ENCODE measurements at places on chromosomes 12 and 14. TPM values are rescaled to one million over a fixed set of nuclear protein-coding genes. Genes with fewer than 3 reads are reported as not detected.

DNA sequence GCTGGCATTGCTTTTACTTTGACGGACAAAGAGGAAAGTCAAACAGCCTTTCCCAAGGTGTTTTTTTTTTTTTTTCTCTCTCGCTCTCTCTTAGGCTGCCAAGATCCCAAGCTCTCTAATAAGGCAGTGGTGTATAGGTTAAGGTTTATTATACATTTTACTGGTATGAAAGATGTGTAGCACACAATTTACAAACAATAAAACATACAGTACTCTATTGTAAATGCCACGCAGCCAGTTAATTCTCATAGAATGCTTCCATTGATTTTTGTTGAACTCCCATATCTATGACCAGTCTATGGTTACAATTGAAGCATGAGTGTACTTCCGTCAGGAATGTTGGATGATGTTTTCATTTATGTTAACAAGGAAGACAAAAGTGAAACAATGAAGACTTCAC is 106.4 kb upstream of the GSC start:
- DNase-seq, result no peak

- DNase-seq, result no peak
These were observed 52.9 kb upstream of the FERMT2 start for GRCh38 chr14:53003776-53004175.

- no peak for DNase-seq
These were observed 246.4 kb downstream of the TMEM132C start for GRCh38 chr12:128513331-128513730.

- DNase-seq, result no peak
These were observed 47.2 kb downstream of the MAP1LC3B2 start for GRCh38 chr12:116606397-116606796.

GRCh38 chr12:62581288-62582064 is 114.8 kb downstream of the MON2 start:
- DNase-seq, result no peak

- DNase-seq, result no peak
These were observed 126.3 kb upstream of the FGD4 start for GRCh38 chr12:32273063-32273522.

DNA sequence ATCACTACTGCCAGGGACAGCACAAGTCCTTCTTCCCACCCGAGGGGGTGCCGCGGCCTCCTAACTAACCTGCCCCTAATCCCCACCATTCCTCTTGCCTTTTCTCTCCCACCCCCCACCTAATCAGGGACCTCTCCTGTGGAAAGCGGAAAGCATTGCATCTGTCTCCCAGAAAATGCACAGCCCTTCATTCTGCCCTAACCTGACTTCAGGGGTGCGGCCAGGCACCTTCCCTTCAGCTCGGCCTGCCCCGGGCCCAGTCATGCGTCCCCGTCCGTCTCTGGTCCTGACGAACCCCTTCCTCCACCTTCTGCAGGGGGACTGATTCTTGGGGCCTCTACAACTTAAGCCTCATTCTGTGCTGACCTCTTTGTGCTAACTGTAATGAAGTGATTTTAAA is 43.9 kb upstream of the TRAF3 start:
- DNase-seq, result no peak

- DNase-seq, result peak; percentile 79
These were observed 674 bp downstream of the VDR start for GRCh38 chr12:47903927-47904712.

DNA sequence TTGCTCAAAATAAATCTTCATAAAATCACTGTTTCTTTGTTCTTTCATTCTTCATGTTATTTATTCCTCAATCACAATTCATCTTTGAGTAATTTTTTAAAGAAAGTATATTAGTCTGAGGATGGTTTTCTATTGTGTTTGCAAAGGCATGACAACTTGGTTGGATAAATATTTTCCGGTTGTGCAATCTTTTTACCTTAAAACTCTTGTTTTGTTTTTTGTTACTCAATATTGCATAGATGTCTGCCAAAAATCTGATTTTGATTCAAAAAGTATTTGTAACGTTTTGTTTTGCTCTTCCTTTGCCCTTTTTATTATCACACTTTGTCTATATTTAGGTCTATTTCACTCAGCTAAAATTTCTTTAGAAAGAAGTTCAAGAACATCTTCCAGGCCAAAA is 86.2 kb upstream of the SYT1 start:
- no peak for DNase-seq

GRCh38 chr12:119178544-119179334 is at the start of gene HSPB8:
Gene HSPB8 (plus strand): TSS chr12:119178931. CDS start chr12:119179313, 382 bp downstream.
- DNase-seq, result peak; percentile 98

- DNase-seq, result no peak
These were observed 377.8 kb upstream of the TMEM132C start for GRCh38 chr12:127888943-127889719.

DNA sequence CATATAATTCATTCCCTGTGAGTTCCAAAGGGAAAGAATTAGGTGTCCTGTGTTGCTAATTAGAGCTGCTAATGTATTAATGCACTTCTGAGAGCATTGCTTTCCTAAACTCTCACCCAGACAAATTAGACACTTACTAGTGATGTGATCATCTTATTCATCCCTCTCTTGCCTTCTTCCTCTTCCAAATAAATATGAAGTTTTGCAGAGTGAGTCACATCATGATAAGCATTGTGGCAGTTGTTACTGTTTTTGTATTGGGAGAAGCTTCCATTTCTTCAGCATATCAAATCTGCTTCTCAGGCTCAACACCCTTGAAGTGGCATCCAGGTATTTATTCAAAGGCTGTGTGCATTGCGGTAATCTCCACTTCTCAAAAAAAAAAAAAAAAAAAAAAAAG is 37.3 kb upstream of the E2F7 start:
- DNase-seq, result no peak

GRCh38 chr14:74207943-74208342 is 31.3 kb upstream of the VSX2 start:
- DNase-seq, result no peak

DNA sequence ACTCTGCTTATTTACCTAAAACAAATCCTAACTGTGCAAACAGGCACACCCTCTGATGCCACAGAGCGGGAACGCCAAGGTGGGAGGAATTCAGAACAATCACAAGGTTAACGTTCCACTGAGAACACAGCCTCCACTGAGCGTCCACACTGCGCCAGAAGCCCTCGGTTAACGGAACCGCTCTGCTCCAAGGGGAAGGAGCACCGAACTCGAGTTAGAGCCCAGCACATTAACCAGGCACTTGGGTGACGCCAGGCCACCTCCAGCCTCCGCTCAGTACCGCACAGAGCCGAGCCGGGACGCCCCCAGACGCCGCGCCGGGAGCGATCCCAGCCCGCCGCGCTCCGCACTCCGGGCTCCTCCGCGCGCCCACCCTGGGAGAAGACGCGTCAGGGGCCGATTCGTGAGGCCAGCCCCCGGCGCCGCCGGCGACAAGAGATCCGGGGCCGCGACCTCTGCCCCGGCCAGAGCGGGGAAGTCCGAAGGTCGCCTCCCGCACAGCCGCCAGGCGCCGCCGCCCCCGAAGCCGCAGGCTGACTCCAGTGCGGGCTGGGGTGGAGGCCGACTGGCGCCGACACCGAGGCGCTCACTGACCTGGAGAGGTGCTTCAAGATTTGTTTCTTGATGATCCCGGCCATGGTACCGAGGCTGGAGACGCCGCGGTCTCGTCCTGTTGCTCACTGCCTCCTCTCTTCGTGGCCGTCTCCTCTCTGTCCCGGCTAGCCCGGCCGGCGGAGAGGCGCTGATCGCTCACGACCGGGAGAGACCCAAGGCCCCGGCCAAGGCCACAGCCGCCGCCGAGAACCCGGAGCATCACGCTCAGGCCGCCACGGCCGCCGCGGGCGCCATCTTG is 450 bp downstream of the BLTP3B start:
- peak; percentile 74 for DNase-seq

GRCh38 chr14:94864387-94865195 is 94.7 kb upstream of the GSC start:
- no peak for DNase-seq

DNA sequence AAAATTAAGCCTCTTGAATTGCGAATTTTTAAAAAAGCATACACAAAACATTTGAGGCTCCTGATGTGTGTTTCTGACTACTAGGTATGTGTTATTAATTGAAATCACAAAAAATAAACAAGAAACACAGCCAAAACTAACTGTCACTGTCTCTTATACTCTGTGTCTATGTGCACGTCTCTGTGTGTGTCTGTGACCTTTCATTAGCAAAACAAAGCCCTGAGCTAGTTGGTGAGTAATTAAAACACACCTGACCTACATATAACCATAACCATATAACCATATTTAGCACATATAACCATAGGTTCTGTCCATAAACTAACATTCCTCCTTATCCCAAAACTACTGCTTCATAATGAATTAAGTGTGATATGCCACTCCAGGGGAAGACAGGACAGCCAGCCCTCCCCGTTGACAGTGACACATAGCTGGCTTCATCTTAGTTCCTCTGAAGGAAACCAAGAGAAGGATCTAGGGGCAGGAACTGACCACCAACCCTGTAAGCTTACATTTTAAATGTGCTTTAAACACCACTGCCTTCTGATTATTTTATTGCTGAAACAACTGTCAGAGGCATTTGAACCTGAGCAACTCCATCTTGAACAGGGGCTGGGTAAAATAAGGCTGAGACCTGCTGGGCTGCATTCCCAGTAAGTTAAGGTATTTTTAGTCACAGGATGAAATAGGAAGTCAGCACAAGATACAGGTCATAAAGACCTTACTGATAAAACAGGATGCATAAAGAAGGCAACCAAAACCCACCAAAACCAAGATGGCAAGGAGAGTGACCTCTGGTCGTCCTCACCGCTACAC is 106.7 kb downstream of the PPP2R5E start:
- DNase-seq, result no peak

GRCh38 chr14:102403028-102403427 is 40.3 kb downstream of the TECPR2 start:
- DNase-seq, result no peak

DNA sequence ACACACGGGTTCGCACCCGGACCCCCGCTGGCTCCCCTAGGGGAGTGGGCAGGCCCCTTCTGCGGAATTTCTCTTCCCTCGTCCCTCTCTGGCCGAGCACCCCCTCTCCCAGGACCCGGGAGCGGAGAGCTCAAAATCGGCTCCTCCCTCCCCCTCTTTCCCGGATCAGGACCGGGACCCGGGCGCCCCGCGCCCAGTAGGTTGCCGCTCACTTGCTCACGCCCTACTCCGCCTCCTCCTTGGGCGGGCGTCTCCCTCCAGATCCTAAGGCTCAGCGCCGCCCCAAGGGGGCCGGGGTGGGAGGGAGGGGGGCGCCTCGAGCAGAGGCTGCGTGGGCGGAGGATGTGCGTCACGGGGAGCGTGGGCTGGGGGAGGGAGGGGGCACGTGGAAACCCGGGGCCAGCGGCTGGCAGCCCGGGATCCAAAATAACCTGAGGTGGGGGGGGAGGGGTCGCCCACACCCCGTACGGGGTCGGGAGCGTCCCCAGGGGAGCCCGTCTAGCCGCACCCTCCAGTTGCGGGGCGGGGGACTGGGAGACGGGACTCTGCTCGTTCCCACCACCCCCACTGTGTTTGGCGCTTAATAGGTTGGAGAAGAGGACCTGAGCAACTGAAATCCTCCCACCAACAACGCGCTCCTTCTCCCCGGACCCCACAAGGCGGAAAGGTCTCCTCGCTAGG is 1.8 kb upstream of the NAB2 start:
- DNase-seq, result peak; percentile 98

- DNase-seq, result no peak
These were observed 82.0 kb downstream of the MGAT4C start for GRCh38 chr12:86174188-86174587.

- DNase-seq, result no peak
These were observed 163.9 kb upstream of the RASSF8 start for GRCh38 chr12:25794571-25794970.

- DNase-seq, result no peak
These were observed 9.2 kb downstream of the ASCL4 start for GRCh38 chr12:107783406-107784376.

DNA sequence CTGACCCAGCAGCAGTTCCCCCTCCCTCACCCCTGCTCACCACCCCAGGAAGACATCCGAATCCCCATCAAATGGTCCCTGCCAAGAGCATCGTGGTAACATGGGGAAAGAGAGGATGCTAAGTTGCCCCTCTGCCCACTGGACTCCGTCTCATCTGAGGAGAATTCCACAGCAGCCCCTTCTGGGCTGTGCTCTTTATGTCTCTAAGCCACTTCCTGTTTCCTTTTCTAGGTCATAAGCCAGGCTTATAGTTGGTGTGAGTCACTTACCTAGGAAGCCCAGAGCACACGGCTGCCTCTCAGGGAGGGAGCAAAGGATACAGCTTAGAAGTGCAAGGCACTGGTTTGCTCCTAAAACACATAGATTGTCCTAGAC is 76.0 kb downstream of the VCPKMT start:
- no peak for DNase-seq

GRCh38 chr14:55077170-55078151 is 26.0 kb downstream of the MAPK1IP1L start:
- no peak for DNase-seq

DNA sequence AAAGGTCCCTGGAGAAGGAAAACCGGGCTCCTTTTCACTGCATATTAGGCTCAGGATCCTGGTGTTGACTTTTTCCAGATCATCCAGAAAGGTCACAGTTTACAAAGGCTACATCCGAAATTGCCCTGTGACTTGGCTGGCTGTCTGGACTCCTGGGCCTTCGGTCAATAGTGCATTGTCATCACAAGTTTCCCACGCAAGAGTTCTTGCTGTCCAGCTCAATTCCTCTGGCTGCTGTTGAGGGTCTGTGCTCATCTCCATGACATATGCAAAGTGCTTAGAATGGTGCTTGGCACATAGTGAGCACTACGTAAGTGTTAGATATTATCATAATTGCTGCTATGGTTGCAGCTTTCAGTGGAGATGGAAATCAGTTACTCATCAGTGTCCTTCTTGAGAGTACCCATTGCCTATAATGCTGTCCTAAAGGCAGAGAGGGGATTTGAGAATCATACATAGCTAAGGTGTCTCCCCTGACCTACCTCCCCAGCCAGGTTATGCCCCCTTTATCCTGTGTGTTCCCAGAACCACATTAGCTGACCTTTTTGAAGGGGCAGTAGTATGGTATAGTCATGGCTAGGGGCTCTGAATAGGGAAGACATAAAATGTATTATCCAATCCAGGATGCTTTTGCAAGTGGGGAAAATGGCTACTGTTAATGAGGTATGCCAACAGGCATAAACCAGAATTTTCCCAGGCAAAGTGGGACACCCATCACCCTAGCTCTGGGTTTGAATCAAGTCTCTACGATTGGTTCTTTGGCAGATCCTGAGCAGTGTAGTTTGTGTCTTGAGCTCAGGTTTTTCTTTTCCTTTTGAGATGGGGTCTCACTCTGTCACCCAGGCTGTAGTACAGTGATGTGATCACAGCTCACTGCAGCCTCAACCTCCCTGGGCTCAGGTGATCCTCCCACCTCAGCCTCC is 132.0 kb upstream of the CCND2 start:
- DNase-seq, result no peak

GRCh38 chr12:45665941-45666340 is 63.6 kb upstream of the ARID2 start:
- DNase-seq, result no peak

The RNASE13 gene
- polyA plus RNA-seq, result not detected

The KCNMB4 gene
- 1.9 TPM for polyA plus RNA-seq

The RNASE4 gene
- 11.4 TPM for polyA plus RNA-seq

The TMPRSS12 gene
- not detected for polyA plus RNA-seq

The IAPP gene
- not detected for polyA plus RNA-seq

The VWF gene
- 42.2 TPM for polyA plus RNA-seq

The DPPA3 gene
- not detected for polyA plus RNA-seq

The TAS2R13 gene
- not detected for polyA plus RNA-seq

The ZDHHC22 gene
- 0.67 TPM for polyA plus RNA-seq

The WNT5B gene
- polyA plus RNA-seq, result 3.5 TPM

The TAS2R9 gene
- polyA plus RNA-seq, result not detected

The LALBA gene
- polyA plus RNA-seq, result not detected

The SLC5A8 gene
- not detected for polyA plus RNA-seq

The OR10A7 gene
- not detected for polyA plus RNA-seq

The MYO1A gene
- polyA plus RNA-seq, result 89.5 TPM

The SPIC gene
- not detected for polyA plus RNA-seq

The OR6C2 gene
- not detected for polyA plus RNA-seq

The EFS gene
- polyA plus RNA-seq, result 0.46 TPM

The SLC7A8 gene
- polyA plus RNA-seq, result 13.2 TPM

The KCNH3 gene
- not detected for polyA plus RNA-seq

Data from sigmoid colon (tissue), 7 donors.